ENCODE measurements at places on chromosomes 4 and X.
A peak's percentile ranks its signal among the peaks of the same experiment; 100 is the strongest.

DNA sequence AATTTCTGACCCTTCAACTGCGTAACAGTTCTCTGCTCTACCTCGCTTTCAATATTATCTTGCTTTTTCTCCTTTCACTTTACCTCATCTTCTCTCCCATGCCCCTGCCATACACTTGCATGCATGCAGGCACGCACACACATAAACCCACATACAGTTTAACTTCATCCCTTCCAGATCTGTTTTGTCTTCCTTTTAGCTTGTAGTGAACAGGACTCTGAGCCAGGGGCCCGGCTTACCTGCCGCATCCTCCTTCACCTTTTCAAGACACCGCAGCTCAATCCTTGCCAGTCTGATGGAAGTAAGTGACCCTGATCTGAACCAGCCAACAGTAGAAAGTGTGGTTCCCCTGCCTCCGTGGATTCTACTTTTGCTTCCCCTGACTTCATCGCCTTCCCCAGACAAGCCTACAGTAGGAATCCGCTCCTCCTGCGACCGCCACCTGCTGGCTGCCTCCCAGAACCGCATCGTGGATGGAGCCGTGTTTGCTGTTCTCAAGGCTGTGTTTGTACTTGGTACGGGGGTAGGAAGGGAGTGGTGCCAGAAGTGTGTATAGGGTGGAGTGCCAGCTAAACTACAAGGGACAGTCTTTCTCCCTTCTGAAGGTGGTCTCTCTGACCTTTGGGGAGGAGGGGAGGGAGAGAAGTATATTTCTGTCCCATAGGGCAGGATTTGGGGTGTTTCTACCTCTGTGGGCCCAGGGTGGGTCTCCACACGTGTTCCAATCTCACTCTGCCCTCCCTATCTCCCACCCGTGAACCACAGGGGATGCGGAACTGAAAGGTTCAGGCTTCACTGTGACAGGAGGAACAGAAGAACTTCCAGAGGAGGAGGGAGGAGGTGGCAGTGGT, 10.7 kb downstream of the MED12 start:
- peak; percentile 15 for DNase-seq

DNA sequence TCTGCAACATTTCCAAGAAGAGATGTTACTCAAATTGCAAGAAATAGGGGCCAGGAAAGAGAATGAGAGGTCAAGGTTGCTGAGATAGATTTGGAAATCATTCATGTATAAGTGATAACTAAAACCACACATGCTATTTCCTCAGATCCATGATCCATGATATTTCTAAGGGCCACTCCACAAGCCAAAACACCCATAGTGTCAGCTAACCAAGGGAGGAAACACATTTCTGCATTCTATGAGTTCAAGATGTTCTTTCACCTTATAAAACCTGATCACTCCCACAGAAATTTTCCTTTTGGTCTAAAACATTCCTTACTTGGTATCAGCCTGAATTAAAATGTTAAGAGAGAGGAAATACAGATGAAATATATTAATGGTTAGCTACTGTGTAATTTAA, 47.2 kb downstream of the TBCK start:
- no peak for DNase-seq

GRCh38 chr4:2432991-2433530, 14.3 kb downstream of the CFAP99 start:
- DNase-seq: peak; percentile 71

DNA sequence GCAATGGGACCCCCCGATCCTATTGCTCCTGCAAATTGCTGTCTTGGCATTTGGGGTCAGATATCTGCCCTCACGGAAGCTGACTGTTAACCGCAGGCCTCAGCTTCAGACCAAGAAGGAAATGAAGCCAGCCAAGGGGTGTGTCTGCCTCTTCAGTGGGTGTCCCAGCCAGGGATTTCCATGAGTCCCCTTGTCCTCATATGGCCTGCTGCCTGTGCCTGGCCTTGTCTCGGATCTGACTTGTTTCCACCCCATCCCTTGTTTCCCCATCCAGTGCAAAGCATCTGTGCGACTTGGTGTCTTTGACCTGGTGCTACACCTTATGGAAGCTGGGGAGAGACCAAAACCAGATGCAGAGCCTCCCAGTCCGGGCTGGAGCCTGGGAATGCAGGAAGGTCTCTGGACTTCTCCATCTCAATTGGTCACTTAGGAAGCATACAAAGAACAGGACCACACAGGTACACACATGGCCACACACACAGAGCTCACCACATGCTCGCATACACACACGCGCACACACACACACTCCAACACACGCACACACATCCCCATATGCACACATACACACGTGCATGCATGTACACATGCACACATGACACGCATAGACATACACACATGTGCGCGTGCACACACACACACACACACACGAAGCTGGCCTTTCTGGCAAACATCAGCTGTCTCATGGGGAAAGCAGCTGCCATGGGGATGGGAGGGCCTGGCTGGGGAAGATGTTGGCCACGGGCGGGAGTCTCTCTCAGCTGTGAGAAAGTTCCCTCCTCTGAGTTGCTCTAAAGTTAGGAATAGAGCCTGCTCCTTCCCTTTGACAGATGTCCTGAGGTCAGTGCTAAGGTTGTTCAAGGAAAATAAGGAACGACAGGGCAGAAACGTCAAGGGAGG, 65.5 kb downstream of the CRMP1 start:
- DNase-seq: no peak

- no peak for DNase-seq
Measured at GRCh38 chrX:11273544-11273943, 19.7 kb upstream of the AMELX start.

DNA sequence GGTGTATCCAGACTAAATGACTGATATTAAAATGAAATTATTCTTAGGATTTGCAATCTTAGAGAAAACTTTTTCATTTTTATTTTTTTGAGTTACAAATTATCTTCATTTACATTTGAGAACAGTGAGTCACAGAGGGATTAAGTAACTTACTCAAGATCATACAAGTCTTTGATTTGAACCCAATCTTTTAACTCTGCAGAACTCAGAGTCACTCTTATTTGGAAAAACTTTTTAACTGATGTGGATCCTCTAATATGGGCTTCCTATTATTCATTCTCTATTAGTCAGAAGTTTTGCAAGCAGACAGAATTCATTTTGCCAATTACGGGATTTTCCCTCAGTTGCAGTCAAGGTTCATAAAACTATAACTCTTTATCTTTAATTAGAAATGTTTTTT, 20.1 kb downstream of the HPRT1 start:
- no peak for DNase-seq

DNA sequence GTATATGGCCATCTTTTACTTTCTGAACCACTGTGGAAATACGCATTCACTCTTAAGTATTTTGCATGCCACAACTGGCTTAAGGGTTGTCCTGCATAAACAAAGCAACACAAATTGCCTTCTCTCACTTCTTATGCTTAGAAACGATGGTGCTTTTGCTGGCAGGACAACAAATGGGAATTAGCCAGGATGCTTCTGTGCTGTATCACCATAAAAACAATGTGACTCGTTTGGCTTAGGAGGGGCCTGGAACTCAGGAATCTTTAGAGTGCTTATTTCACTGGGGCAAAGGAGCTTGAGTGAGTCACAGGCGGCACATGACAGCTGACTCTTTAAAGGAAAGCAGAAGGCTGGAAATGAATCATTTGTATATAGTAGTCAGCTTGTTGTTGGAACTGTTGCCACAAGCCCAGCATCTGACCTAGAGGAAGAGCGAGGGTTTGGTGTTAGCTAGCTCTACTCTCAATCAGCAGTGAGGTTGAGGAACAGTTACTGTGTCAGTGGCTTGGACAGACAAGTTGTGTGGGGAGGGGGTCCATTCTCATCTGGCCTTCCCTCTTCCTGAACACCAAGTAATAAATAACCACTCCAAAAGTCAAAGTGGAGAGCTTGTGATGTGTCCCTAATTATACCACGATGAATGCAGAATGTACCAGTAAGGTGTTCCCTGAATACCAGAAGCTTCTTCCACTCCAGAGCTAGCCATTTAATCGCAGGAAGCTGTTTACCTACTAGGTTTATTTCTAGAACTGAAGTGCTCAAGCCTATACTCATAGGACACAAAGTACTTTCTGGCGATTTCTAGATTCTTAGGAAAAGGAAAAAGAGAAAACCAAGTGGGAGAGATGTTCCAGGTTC, 293.1 kb downstream of the CAMK2D start:
- DNase-seq: peak; percentile 32

DNA sequence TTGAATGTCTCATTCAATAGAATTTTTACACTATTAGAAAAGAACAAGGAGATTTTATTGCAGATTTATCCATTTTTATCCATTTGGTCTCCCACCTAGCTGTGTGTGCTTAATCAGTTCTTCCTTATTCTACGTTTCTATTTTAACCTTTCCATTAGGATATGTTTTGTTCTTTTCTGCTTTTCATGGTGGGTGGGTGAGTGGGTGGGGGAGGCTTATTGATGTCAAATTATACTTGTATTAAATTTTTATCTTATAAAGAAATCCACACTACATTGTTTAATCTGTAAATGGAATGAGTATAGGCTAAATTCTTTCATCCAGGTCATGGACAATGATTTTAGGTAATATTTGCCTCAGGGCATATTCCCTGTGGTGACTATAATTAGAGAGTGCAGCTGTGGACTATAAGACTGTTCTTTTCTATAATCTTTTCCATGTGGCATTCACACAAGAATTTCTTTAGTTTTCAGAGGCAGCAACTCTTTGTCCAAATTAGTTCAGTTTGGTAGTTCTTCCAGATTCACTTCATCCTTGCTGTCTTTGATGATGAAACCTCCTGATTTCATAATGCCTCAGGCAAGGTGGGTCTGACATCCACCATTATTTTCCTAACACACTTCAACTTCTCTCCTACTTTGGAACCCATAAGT, 2451.8 kb downstream of the PCDH7 start:
- no peak for DNase-seq
